ENCODE measurements at places on chromosomes 12 and 14.

GRCh38 chr12:40224439-40225291 lies at the start of gene LRRK2:
TSS of gene LRRK2 (plus strand) at chr12:40224997. CDS start at chr12:40225132, 135 bp downstream.
- peak; percentile 68 for DNase-seq

- no peak for DNase-seq
These were observed 1109.2 kb downstream of the FLRT2 start for GRCh38 chr14:86639146-86639545.

DNA sequence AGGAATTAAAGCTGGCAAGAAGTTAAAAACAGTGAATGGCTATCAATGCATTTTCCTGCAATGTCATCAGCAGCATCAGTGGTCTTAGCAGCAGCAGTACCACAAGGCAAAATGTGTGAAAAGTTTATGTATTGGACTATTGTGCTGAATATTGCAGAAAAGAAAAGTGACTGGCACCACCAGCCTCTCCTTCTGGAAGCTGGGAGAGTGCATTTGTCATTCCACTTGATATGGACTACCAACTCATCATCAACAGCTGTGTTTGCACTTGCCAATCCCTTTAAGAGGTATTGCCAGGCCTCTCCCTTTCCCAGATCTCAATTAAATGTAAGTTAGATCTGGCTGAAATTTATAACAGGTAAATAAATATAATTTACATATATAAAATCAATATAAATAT lies 151.0 kb upstream of the GZMB start:
- no peak for DNase-seq

DNA sequence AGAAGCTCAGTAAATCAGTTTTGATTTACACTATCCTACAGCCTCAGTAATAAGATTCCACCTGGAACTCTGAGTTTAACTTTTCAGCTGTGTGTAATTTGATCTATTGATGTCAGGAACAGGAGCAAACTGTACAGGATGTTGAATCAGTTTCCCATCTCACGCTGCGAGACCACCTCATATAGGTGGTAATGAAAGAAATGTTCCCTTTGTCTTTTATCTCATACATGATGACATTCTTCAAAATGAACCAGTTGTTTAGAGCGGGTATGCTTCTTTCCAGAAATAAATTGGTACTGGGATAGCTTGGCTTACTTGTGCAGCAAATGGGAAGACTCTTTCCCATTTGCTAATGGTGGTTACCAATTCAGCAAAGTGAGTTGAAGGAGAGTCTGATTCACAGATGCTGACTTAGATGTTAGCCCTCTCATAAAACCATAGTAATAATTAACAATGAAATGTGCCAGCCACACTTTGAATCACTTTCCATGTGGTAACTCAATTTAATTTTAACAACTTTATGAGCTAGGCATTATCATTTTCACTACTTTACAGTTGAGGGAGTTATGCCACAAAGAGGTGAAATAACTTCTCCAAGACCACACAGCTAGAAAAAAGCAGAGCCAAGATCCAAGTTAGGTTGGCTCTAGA lies 251.5 kb downstream of the PAWR start:
- DNase-seq, result no peak

DNA sequence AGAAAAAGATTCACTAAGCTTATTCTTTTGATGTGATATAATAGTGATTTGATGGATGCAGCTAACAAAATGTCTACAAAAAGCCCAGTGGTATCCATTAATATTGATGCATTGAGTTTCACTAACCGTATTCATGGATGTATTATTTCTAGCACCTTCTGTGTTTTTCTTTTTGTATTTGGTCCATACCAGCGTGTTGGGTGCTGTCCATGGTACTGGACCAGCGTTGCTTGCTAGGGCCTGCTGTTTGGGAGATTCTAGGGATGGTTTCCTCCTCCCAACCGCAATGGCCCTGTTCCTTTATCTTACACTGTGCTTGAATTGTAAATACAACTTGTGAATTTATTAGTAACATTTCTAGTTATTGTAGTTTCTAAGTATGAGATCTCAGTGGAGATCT lies 31.7 kb downstream of the ANO4 start:
- peak; percentile 33 for DNase-seq

DNA sequence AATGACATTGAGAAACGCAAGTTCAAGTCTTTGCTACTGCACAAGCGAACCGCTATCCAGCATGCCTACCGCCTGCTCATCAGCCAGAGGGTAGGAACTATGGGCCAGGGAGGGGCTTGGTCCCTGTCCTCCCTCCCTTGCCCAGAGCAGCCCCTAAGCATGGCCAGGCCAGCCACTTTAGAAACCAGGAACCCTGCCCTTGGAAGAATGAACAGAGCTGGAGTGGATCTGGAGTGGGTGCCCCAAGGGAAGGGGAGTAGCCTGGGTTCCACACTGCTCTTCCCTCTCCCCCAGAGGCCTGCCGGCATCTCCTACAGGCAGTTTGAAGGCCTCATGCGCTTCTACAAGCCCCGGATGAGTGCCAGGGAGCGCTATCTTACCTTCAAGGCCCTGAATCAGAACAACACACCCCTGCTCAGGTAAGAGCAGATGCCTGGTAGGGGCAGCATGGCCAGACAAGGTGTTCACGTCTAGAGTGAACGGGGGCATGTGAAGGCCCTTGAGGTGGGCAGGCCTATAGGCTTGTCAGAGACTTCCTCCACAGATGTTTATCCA lies 55.8 kb downstream of the TPCN1 start:
- no peak for DNase-seq

- DNase-seq, result no peak
These were observed 122.7 kb upstream of the LMNTD1 start for GRCh38 chr12:25675808-25676207.

GRCh38 chr12:116726694-116727093 lies 11.2 kb downstream of the SPRING1 start:
- DNase-seq, result no peak

DNA sequence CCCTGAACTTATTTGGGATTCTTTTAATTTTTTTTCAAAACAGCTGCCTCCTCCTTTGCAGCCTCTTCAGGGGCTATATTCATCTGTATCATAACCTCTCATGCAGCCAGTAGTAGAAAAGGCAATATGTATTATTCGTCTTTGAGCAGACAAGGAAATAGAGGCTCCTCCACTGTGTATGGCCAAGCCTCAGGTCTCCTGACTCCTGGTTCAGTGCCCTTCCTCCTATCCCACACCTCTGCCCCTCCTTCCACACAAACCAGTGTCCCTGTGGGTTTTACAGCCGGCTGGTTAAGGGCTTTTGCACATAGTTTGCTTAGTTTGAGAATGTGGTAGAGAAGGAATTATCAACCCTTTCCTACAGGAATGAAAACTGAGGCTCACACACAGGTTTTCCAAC lies 8.8 kb upstream of the ACVRL1 start:
- DNase-seq, result no peak

DNA sequence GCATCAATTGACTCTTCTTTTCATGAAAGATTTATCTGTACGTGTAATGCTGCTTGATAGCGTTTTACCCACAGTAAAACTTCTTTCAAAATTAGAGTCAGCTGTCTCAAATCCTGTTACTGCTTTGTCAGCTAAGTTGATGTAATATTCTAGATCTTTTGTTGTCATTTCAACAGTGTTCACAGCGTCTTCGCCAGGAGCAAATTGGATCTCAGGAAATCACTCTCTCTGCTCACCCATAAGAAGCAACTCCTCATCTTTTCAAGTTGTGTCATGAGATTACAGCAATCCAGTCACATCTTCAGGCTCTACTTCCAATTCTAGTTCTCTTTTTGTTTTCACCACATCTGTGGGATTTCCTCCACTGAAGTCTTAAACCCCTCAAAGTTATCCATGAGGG lies 9.5 kb downstream of the PCNX1 start:
- DNase-seq, result no peak

GRCh38 chr12:94994312-94994711 lies 9.2 kb downstream of the NDUFA12 start:
- no peak for DNase-seq

GRCh38 chr12:120584343-120585149 lies 3.3 kb upstream of the POP5 start:
- peak; percentile 62 for DNase-seq

- no peak for DNase-seq
These were observed 31.0 kb upstream of the SLC38A1 start for GRCh38 chr12:46299851-46300250.

GRCh38 chr12:49549735-49550692 lies 11.2 kb downstream of the KCNH3 start:
- DNase-seq, result no peak

GRCh38 chr12:77592836-77593235 lies 237.9 kb upstream of the NAV3 start:
- no peak for DNase-seq

GRCh38 chr14:21846227-21846885 lies 172.7 kb upstream of the OR4E1 start:
- DNase-seq, result peak; percentile 82

- peak; percentile 49 for DNase-seq
These were observed 31.1 kb downstream of the APPL2 start for GRCh38 chr12:105204916-105205315.

DNA sequence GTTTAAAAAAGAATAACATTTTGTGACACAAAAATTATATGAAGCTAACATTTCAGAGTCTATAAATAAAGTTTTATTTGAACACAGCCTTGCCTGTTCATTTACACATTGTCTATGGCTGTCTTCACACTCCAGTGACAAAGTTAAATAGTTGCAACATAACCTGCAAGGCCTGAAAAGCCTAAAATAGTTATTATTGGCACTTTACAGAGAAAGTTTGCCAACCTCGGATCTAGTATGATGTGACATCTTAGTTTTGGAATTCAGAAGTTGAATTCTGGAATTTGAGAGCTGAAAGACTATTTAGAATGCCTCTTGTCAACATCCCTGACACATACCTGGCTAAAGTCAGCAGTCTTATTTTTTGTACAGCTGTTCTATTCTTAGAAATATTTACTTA lies 68.3 kb downstream of the DYRK2 start:
- DNase-seq, result no peak

DNA sequence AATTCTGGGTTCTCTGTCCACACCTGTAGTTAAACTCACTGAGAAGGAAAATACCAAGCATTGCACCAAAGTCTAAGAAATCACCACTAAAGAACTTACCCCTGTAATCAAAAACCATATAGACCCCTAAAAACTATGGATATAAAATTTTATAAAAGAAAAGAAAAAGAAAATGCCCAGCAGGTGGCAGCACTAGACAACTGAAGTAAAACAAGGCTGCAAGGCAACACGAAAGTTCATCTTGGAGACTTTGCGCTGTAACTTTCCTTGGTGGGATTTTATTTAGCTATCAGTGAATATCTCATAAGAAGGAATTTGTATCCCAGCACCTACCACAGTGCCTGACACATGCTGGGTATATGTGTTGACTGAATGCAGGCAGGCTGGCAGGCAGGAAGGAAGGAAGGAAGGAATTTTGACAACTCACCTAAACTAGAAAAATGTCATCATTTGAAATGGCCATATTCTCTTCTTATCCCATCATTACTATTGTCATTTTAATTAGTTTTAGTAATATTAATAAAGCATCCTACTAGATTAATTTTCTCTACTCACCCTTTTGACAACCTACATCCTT lies 68.2 kb upstream of the ETV6 start:
- DNase-seq, result peak; percentile 87

GRCh38 chr12:87290505-87290904 lies 738.7 kb downstream of the C12orf50 start:
- DNase-seq, result no peak

- DNase-seq, result no peak
These were observed 42.7 kb downstream of the DBX2 start for GRCh38 chr12:45008211-45008610.

GRCh38 chr12:59040043-59040442 lies 119.7 kb upstream of the LRIG3 start:
- DNase-seq, result no peak

DNA sequence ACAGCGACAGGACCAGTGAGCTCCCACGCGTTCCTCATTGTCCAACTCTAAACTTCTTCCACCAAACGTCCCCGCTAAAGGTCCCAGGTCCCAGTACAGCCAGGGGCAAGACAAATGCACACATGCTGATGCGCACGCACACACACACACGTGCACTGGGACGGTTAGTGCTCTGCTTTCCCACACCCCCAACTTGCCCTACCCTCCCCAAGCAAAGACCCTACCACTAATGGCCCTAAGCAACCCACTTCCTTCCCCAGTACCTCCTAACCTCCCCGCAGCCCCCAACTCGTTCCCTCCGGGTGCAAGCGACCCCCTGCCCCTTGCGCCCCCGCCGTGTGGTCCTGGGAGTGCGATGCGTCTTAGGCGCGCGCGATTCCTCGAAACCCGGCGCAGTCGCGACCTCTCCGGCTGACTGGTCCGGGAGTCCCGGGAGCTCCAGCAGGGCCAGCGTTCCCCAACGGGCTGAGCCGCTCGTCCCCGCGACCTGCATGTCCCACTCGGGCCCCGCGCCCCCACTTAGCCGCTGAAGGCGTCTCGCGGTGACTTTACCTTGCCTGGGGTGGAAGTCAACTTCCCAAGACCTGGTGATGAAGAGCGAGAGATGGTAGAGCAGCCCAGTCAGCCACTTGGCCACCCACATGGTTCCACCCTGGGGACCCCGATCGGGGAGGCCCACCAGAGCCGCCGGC lies 578 bp downstream of the ADAMTS20 start:
- no peak for DNase-seq

GRCh38 chr12:72207486-72208409 lies 64.4 kb upstream of the TRHDE start:
- no peak for DNase-seq

GRCh38 chr12:124170760-124171159 lies 124.1 kb upstream of the RFLNA start:
- no peak for DNase-seq

DNA sequence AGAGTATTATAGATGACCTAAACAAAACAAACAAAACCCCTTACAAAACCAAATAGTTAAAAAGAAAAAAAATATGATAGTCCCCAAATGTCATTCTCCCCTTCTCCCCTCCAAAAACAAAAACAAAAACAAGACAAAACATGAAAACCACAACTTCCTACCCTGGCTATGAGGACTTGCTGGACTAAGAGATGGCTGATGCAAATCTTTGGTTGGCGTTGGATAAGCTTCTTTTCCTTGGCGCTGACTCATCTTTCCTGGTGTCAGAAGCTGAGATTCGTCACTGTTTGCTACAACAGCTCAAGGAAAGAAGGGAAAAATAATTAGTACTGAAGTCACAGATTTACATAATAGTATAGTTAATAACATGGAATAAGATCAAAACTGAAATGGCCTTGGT lies 102.5 kb upstream of the BBS10 start:
- no peak for DNase-seq

GRCh38 chr12:53561590-53561953 lies 54.3 kb upstream of the NPFF start:
- no peak for DNase-seq

DNA sequence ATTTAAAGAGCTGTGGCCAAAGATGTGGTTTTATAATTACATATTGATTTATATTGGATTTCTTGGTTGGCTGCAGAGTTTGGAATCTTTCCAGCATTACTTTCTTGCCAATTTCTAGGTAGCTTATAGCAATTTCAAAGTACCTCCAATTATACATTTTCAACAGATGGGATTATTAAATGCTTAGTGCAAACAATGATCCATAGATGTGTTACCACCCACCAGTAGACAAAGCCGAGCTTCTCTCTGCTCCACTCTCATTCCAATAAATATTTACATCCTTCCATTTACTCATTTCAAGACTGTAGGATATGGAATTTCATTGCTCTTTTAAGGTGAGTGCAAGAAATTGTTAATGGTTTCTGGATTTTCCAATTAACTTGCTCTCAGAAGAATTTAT lies 21.6 kb upstream of the TMCC3 start:
- no peak for DNase-seq

GRCh38 chr14:100670753-100671049 lies 56.0 kb upstream of the DLK1 start:
- DNase-seq, result no peak
